ENCODE measurements at places on chromosomes 6 and 20.

DNA sequence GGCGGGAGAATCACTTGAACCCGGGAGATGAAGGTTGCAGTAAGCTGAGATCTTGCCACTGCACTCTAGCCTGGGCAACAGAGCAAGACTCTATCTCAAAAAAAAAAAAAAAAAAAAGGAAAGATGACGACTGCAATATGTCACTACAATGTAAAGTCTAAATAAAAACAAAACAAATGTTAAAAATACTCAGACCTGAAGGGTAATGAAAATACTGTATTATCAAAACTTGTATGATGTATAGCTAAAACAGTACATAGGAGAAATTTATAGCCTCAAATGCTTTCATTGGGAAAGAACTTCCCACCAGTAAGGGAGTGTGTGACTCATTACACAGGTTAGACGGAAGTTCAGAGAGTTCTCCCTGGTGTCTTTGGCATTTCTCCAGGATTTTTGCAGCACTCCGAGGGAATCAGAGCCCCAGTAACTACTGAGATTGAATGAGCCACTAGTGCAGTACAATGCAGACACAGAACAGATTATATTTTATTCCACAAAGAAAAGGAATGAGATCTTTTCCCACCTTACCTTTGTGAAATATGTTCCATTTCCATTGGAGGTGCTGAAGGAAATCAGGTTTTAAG lies 12.5 kb upstream of the RALGAPB start:
- no peak for DNase-seq

DNA sequence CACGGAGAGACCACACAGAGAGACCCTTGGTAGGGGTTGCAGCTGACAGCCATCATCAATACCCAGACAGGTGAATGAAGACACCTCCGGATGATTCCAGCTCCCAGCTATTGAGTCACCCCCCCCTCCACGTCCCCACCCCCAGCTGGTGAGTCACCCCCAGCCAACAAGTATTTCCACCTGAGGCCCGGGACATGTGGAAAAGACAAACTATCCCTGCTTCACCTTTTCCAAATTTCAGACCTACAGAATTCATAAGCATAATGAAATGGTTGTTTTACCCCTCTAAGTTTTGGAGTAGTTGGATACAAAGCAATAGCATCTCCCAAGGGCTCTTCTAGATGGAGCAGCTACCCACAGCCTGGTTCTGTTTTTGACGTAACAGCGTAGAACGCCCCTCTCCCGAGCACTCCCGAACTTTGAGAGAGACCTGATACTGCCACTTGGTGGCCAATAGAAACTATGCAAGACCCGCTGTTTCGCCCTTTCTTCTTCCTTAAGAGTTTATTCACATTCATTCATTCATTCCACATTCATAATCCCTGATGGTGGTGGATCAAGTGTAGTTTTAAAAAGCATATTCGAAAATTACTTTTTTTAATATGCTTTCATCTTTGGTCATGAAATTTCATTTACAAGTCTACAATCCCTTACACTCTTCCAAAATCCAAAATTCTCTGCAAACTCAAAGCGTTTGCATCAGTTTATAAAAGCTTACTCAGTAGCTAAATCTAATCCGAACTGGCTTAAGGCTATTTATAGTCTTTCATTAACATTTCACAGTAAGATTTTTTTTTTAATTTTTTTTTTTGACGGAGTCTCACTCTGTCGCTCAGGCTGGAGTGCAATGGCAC lies 15.1 kb upstream of the PPP1R16B start:
- peak; percentile 51 for DNase-seq

- no peak for DNase-seq
Measured at GRCh38 chr6:167769408-167770190, 57.1 kb upstream of the AFDN start.

DNA sequence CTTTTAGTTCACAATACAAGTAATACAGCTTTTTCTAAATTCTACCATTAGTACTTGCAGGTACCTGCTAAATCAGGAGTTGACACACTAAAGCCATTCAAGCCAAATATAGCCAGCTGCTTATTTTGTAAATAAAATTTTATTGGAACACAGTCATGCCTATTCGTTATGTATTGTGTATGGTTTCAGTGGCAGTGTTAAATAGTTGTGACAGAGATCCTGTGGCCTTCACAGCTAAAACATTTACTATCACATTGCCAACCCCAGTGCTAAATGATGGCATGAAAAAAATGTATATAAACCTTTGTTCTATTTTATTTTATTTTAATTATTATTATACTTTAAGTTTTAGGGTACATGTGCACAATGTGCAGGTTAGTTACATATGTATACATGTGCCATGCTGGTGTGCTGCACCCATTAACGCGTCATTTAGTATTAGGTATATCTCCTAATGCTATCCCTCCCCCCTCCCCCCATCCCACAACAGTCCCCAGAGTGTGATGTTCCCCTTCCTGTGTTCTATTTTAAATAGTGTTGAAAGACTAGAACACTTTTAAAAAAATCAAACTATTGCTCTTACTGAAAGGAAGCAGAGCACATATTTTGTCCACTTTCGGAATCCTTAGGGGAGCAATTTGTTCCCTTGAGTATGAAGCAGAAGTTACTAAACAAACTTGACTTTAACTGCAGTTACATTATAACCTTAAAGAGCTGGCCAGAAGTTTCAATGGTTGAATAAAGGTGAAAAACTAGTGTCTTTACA lies 115.7 kb downstream of the PRIM2 start:
- no peak for DNase-seq

- peak; percentile 78 for DNase-seq
Measured at GRCh38 chr6:136550045-136550329, 235 bp downstream of the MAP7 start.

DNA sequence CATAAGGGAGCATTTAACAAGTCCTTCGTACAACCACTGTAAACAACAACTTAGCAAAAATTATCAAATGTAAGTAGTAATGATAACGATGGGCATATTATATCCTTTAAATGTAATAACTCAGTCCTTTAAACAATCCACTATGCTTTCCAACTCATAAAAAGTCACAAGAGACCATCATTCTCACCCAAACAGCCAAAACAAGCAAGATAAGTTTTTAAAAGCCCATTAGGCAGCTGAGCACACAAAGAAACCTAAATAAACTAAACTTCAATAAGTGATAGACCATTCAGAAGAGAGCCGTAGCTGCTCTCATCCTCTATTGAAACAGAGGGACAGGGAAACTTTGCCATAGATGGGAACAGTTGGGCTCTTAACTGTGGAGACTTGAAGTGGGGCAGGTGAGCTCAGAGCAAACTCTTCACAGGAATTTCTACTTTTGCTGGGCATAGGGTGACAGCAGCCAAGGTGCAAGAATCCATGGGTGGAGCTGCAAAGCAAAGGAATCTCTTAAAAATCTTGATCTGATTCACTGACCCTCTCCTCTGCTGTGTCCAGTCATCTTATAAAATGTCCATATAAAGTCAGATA lies 22.5 kb downstream of the RAB22A start:
- DNase-seq: no peak
